ENCODE measurements at places on chromosomes 2 and 18.

DNA sequence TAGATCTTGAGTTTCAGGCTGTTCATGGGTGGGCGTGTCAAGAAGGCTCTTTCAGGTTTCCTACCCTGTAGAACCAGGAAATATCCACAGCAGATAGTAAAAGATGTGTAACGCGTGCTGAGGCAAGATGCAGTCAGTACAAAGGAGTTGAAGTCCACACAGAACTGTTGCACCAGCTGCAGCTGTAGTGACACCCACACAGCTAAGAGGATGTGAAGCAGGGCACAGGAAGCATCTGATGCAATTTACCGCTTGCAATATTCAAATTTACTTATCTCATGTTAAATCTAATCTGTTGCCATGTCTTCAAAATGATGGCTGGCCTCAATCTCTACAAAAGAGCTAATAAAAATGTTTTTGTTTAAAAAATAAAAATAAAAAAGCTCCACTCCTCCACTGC lies 132.8 kb downstream of the ARHGAP15 start:
- DNase-seq, result no peak

- no peak for DNase-seq
Observed at GRCh38 chr2:197710424-197711042, 5.4 kb downstream of the MARS2 start.

DNA sequence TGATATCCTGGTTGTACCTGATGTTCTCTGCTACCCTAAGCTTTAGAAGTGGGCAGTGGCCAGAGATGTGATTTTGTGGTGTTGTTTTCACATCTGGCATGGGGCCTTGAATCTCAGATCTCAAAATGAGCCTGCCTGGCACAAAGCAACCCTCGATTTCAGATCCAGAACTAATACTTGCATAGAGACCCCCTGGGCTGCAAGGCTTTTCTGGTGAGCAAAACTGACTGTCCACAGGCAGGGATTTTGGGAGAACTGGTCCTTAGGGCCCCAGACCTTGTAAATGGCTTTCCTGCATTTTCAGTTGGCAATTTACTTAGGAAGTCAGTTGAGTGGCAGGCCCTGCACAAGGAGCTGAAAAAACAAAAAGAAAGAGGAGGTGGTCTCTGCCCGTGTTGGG lies 265.3 kb downstream of the MYCN start:
- DNase-seq, result no peak

GRCh38 chr18:66105016-66105415 lies 354.2 kb downstream of the CDH7 start:
- no peak for DNase-seq

DNA sequence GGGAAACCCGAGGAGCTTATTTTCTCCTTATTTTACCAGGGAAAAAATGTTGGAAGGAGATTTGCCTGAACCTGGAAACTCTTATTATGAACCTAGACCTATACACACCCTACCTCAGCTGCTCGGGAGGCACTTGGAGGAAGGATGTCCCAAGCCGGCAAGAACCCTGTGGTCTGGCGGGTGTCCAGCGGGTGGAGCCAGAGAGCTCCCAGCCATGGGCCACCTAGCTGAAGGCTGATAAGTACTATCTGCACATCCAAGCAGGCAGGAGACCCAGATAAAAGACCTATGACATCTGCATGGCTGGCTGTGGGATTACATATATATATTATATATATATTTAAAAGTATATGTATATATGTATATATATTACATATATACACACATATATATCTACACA lies 1.1 kb upstream of the SLC14A1 start:
- DNase-seq, result peak; percentile 79

DNA sequence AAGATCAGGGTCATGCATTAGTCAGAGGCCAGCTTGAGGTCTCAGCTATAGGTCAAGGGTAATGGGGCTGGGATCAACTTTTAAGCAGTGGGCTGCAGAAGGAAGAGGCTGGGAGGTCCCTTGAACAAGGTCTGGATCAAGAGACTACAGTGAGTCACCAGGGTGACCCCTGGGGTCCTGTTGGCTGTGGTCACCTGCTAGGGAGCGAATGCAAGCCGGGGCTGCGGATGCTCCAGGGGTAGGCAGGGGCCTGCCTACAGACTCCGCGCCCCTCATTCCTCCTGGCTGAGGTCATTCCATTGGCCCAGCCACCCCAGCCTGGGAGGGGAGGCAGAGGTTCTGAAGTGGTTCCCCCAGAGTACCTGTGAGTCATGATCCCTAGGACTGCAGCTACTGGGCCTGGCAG lies 110.4 kb downstream of the CYP26B1 start:
- no peak for DNase-seq

DNA sequence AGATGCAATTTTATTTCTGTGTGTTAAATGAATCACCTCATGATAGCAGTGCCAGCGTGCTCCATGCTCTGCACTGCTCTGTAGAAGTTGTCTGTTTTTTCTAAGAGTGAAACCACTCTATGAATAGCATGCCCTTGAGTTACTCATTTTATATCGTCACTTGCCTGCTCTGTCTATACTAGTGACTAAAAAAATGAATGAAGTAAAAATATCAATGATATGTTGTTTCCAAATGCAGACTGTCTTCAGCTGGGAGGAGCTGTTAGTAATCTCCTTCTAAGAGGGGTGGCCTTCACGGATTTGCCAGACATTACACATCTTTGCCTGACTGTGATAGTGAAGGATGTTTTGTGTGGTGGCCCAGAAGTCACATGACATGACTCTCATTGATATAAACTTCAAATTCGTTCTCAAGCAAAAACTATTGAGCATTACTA lies 852.1 kb downstream of the CNTNAP5 start:
- peak; percentile 16 for DNase-seq

GRCh38 chr2:24830786-24831185 lies 37.6 kb downstream of the CENPO start:
- DNase-seq, result no peak

DNA sequence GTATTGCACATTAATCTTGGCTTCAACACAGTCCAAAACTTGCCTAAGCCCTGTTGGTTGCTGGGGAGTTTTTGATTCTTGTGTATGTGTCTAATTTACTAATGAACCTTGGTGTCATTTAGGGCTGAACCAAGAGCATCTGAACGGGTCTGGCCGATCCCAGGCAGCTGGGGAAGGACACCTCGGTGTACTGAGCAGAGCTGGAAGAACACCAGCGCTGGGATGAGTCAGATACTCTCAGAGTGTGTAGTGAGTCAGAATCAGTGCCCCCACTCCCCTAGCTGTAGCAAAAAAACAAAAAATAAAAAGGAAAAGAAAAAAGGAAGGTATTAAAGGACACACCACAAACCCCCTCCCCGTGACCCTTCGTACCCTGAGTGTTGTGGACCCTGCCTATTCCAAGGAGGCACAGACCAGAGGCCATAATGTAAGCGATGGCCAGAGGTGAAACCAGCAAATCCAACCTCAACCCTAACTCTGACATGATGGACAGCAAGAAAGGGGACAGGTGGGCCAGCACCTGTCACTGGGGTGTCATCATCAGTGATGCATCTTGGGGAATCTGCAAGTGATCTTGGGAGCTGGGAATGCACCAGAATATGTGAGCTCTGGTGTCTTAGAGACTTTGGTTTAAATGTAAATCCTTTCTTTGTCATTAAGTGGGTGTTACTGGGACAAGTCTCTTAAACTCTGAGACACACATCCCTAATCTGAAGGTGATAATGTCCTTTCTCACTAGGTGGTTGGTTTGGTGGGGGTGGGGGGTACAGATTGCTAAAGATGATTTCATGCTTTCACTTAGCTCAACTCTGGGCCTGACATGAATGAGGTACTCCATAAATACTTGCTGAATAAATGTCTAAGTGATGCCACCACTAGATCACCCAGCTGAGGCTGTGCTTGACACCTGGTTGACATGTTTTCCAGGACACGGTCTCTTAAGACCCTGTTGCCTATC lies 34.2 kb upstream of the NCOA1 start:
- peak; percentile 67 for DNase-seq

DNA sequence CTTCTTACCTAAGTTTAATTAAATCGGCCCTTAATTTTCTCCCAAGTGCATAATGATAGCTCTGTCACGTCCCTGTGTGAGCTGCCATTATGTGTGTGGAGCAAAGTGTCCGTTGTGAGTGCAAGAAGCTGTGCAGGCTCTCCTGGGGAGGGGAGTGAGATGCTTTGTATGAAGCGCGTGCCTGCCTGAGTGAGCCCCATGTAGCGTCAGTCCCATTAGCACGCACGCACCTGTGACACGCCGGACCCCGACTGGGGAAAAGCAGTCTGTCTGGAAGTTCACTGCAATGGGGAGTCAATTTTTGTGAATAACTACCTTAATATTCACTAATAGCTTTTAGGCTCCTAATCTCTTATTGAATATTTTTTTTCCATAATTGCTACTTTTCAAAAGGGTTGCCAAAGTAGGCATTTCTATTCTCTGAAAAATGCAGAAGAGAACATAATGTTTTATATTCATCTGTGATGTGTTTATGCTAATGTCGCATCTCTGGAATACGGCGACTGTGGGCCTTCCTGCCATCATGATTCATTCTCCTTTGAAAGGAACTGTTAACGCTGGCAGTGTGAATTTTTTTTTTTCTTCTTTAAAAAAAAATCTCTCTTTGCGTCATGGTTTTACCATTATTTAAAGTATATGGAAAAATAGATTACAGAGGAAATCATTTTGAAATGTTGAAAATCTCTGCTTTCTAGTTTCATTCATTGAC lies 157.7 kb downstream of the COL4A4 start:
- DNase-seq, result no peak

DNA sequence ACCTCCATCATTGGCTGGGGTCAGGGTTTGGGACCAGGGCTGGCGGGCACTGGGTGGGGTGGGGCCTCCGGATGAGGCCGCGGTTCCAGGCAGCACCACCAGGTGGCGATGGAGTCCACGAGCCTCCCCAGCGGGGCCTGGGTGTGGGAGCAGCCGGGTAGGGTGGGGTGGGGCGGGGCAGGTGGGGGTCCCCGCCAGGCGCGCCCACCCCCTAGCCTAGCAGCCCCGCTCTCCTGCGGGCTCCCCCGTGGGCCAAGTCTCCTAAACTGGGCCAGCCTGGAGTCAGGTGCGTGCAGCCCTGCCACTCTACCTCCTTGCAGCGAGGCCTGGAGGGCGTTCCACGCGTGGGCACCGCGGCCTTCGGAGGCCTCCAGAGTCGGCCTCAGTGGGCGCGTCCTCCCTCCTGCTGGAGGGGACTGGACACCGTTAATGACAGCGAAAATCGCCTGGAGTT lies 187.5 kb downstream of the TWIST2 start:
- DNase-seq, result peak; percentile 11

GRCh38 chr18:9614401-9615279 lies at the start of gene PPP4R1:
Gene PPP4R1, minus strand, starts transcription at chr18:9614559. Its CDS starts 75 bp downstream, at chr18:9614484.
- DNase-seq, result peak; percentile 82

- DNase-seq, result peak; percentile 67
Observed at GRCh38 chr2:177573120-177573519, 180.5 kb downstream of the AGPS start.

DNA sequence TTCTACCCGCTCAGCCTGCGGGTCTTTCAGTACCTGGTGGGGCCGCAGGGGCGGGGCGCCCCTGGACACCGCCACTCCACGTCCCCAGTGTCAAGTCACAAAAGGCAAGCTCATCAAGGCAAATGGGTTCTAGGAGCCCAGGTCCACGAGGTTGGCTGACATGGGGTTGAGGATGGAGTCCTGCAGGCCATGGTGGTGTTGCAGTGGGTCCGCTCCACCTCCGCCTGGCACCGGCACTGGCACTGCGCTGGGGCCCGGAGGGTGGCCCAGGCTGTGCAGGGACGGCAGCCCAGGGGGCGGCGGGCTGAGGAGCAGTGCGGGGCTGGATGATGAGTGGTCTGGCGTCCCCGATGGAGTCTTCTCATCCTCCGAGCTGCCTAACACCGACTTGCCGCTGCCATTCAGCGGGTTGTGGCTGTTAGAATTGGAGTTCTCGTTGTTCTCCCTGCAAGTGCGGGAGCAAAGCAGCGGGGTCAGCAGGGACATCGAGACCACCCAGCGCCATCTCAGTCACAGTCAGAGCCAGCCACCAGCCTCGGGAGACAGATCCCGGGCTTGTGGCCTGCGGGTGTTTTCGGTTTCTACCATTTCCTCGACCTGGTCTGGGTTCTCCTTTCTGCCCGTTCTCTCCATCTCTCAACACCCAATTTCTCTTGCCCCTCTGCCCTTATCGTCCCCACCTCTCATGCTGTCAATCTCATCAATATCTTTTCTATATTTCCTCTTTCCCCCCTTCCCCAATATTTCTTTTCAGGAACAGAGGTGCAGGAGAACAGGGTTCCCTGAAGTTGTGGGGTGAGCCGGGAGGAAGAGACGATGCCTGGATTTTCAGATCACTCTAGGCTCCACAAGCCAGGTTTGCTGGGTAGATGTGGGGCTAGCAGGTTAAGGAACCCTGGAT lies 3.0 kb downstream of the SIX2 start:
- DNase-seq, result no peak

DNA sequence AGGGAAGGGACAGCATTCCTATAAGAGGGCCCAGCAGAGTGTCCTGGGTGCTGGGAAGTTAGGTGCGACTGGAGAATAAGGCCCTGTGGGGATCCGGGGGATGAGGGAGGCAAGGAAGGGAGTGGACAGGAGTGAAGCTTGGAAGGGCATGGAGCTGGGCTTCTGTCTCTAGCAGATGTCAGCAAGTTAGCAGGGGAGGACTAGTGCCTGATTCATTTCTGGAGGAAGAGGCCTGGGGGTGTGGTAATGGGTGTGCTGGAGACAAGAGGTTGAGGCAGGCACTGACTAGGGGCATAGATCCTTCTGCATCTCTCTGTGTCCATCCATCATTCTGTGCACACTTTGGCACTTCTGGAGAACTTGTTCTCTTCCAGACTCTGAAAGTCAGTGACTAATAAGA lies 134.7 kb downstream of the ACOXL start:
- DNase-seq, result no peak

GRCh38 chr2:204152616-204153015 lies 216.1 kb downstream of the ICOS start:
- DNase-seq, result peak; percentile 21

- no peak for DNase-seq
Observed at GRCh38 chr2:53739032-53739431, 28.6 kb upstream of the CHAC2 start.

DNA sequence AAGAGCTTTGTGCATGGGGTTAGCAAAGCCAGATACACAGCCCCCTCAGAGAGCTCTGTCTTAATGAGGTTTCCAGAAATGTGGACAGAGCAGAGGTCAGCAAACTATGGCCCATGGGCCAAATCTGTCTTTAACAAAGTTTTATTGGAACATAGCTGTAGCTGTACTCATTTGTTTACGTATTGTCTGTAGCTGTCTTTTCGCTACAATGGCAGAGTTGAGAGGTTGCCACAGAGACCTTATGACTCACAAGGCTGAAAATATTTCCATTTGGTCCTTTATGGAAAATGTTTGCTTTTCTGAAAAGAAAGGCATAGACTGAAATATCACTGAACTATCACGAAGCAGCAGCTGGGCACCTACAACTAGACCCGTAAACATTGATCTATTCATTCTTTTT lies 841.8 kb downstream of the SLC4A3 start:
- no peak for DNase-seq

GRCh38 chr18:35050028-35050546 lies 8.9 kb downstream of the MAPRE2 start:
- DNase-seq, result no peak

- peak; percentile 69 for DNase-seq
Observed at GRCh38 chr2:179239195-179239594, 25.4 kb downstream of the SESTD1 start.

DNA sequence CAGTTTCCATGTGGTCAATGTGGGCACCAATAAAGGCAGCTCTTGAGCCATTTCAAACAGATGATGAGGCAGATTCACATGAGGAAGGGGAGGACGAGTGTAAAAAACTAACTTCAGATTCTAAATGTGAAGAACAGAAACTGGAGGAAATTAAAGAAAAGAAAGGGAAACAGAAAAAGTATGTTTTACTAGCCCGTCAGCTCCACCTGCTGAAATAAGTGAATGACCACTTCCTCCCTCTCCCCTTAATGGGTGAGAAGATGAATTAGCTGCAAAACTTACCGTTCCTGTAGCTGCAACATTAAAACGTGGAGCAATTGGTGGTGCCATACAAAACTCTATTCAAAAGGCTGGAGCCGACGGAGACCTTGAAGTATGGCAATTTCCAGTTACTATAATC lies 203.5 kb downstream of the UXS1 start:
- no peak for DNase-seq
